ENCODE measurements at places on chromosomes 11 and 22. TPM values are rescaled to one million over a fixed set of nuclear protein-coding genes. Genes with fewer than 3 reads are reported as not detected.

GRCh38 chr11:115126515-115127208 is 377.6 kb downstream of the CADM1 start:
- DNase-seq: no peak
- no peak overlapping the region for H3K4me3 ChIP-seq
- no peaks in the 10 kb centered on the region for H3K36me3 ChIP-seq
- H3K4me1 ChIP-seq: no peaks in the 10 kb centered on the region
- H3K27me3 ChIP-seq: no peaks in the 10 kb centered on the region
- H3K27ac ChIP-seq: no peak overlapping the region

DNA sequence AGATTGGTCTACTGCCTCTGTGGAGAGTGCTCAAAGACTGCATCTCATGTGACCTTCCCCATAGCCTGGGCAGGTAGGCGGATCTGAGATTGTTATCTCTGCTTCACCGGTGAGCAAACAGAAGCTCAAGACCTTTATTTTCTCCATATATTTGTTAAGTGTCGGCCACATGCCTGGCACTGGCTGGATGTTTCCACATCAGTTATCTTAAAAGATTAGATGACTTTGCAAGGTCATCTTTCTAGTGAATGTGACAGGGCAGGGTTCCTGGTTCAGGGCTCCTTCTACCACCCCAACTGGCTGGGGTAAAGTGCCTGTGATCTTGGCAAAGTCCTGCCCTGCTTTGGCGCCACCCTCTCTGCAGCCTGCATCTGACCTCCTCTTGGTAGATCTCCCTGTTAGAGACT is 125.0 kb downstream of the CCDC81 start:
- no peaks in the 10 kb centered on the region for H3K36me3 ChIP-seq
- no peaks in the 10 kb centered on the region for H3K27me3 ChIP-seq
- H3K4me1 ChIP-seq: peaks cover 17% of the 10 kb centered on the region
- H3K27ac ChIP-seq: no peak overlapping the region
- DNase-seq: peak; percentile 27

GRCh38 chr11:44893846-44894617 is 56.7 kb downstream of the TP53I11 start:
- H3K27ac ChIP-seq: no peak overlapping the region
- no peaks in the 10 kb centered on the region for H3K4me1 ChIP-seq
- no peaks in the 10 kb centered on the region for H3K27me3 ChIP-seq
- H3K4me3 ChIP-seq: no peak overlapping the region

- no peak for DNase-seq
- H3K36me3 ChIP-seq: no peaks in the 10 kb centered on the region
- no peak overlapping the region for H3K27ac ChIP-seq
- no peaks in the 10 kb centered on the region for H3K27me3 ChIP-seq
Observed at GRCh38 chr22:46187862-46188261, 37.5 kb downstream of the PPARA start.

DNA sequence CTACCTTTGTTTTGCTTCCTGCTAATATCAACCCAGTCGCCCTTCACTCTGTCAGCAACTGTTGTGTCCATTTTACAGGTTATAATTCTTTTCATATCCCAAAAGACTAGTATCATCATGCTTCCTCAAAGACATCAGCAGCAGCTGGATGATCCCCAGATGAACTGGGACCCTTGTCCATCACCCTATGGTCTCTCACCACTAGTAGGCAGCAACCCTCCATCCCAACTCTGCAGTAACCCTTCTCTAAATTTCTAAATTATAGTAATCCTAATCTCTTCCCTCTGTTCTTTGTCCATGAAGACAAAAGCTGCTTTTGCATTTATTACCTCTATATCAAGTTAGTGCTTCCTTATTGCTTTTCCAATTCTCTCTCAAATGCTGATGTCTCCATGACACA is 1025.8 kb downstream of the FAM181B start:
- H3K36me3 ChIP-seq: no peaks in the 10 kb centered on the region
- H3K4me3 ChIP-seq: no peak overlapping the region
- no peak for DNase-seq
- no peak overlapping the region for H3K27ac ChIP-seq

GRCh38 chr11:124442442-124442841 is 3.1 kb downstream of the OR8B8 start:
- no peaks in the 10 kb centered on the region for H3K4me1 ChIP-seq
- H3K36me3 ChIP-seq: no peaks in the 10 kb centered on the region
- no peak overlapping the region for H3K4me3 ChIP-seq
- no peak for DNase-seq
- H3K27ac ChIP-seq: no peak overlapping the region

Gene TMEM86A
- total RNA-seq: 4.7 TPM

Gene SLC22A12
- total RNA-seq: not detected

DNA sequence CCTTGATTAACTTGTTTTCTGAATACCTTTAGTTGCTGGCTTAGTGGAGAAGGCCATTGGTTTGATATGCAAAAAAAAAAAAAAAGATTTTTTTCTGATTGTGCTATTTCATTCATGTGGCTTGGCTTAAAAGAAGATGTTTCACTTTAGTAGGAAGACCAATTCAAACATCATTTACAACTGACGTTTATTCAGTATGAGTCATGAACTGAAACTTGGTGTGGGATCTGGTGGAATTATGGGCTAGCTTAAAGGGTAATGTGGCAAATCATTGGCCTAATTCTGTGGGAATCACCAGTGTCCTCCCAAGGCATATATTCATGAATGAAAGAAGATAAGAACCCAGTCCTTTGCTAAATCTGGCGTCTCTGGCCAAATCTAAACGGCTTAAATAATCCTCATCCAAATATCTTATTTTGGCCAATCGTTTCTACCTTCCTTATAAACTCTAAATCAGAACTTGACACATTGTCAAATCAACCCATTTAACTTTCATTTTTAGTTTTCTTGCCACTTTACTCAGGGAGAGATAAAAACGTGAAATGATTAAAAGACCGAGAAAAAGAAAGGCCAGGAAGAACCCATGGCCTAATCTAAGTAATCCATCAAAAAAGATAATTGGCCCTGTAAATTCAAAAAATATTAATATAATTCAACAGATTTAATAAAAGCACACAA is 77.0 kb downstream of the DDIAS start:
- DNase-seq: no peak
- peaks cover 2% of the 10 kb centered on the region for H3K36me3 ChIP-seq
- no peak overlapping the region for H3K27ac ChIP-seq
- no peak overlapping the region for H3K4me3 ChIP-seq

GRCh38 chr11:101264306-101264705 is 134.7 kb upstream of the PGR start:
- H3K4me3 ChIP-seq: no peak overlapping the region
- no peaks in the 10 kb centered on the region for H3K27me3 ChIP-seq
- H3K27ac ChIP-seq: no peak overlapping the region
- no peaks in the 10 kb centered on the region for H3K36me3 ChIP-seq
- no peak for DNase-seq

DNA sequence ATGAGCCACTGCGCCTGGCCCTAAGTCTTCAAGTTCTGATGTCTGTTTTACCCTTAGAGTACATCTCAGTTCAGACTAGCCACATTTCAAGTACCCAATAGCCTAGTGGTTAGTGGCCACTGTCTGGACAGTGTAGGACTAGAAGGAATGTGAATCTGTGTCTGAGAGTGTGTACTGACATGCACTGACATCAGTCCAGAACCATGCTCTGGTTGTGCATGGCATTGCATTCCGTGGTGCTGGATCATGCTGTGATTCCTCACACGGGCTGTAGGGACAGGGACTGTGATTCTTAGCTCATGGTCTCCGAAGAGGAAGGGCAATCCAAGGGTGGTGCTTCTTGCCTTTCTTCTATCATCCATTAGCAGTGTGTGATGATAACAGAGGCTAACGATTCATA is 41.1 kb downstream of the AMOTL1 start:
- H3K27me3 ChIP-seq: no peaks in the 10 kb centered on the region
- H3K36me3 ChIP-seq: no peaks in the 10 kb centered on the region
- no peak overlapping the region for H3K27ac ChIP-seq
- H3K4me3 ChIP-seq: no peak overlapping the region
- peaks cover 15% of the 10 kb centered on the region for H3K4me1 ChIP-seq
- no peak for DNase-seq

Gene RANBP1
- 69.3 TPM for total RNA-seq

GRCh38 chr11:108069947-108070346 is 51.4 kb upstream of the ACAT1 start:
- no peak overlapping the region for H3K4me3 ChIP-seq
- H3K4me1 ChIP-seq: no peaks in the 10 kb centered on the region
- no peak overlapping the region for H3K27ac ChIP-seq

DNA sequence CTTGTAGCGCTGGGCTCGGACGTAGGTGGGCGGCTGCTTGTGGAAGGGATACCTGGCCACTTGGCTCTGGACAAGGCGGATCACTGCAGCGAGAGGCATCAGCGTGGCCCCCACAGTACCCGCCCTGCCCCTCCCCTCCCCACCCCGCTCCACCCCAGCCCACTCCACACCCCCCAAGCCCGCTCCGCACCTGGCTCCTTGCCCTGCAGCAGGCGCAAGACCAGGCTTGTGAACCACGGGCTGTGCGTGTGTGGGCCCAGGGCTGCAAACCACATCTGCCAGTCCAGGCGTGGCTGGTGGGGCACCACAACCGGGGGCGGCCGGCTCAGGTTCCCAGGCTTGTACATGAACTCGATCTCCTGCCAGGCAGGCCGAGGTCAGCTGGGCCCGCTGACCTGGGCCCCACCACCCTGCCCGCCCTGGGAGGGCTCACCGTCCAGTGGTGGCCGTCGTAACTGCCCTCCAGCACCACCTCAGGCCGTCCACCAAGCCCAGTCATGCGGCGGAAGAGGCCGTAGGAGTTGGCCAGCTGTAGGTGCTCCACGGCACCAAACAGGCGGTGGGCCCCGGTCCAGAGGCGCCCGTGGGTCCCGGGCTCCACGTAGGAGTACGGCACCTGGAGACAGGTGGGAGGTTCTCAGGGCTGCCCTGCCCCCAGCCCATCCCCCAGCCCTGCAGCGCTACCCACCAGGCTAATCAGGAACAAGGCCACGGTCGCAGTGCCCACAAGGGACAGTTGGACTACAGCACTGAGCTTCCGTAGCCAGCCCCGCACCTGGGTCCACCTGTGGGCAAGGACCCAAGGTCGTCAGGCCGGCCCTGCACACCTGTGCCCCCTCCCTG is 2.9 kb downstream of the LMF2 start:
- no peaks in the 10 kb centered on the region for H3K27me3 ChIP-seq
- H3K27ac ChIP-seq: peak overlapping the region; percentile 80
- peaks cover 2% of the 10 kb centered on the region for H3K36me3 ChIP-seq
- no peak overlapping the region for H3K4me3 ChIP-seq
- DNase-seq: peak; percentile 83

GRCh38 chr11:83151274-83151977 is 5.5 kb upstream of the PCF11 start:
- no peak for DNase-seq
- H3K27me3 ChIP-seq: no peaks in the 10 kb centered on the region
- H3K27ac ChIP-seq: no peak overlapping the region
- H3K4me3 ChIP-seq: no peak overlapping the region
- H3K36me3 ChIP-seq: no peaks in the 10 kb centered on the region
- peaks cover 5% of the 10 kb centered on the region for H3K4me1 ChIP-seq

- peak overlapping the region; percentile 62 for H3K27ac ChIP-seq
- no peak overlapping the region for H3K4me3 ChIP-seq
- no peaks in the 10 kb centered on the region for H3K36me3 ChIP-seq
- H3K27me3 ChIP-seq: no peaks in the 10 kb centered on the region
- H3K4me1 ChIP-seq: peaks cover 18% of the 10 kb centered on the region
- no peak for DNase-seq
Observed at GRCh38 chr11:19829109-19829837, 116.6 kb downstream of the NAV2 start.

DNA sequence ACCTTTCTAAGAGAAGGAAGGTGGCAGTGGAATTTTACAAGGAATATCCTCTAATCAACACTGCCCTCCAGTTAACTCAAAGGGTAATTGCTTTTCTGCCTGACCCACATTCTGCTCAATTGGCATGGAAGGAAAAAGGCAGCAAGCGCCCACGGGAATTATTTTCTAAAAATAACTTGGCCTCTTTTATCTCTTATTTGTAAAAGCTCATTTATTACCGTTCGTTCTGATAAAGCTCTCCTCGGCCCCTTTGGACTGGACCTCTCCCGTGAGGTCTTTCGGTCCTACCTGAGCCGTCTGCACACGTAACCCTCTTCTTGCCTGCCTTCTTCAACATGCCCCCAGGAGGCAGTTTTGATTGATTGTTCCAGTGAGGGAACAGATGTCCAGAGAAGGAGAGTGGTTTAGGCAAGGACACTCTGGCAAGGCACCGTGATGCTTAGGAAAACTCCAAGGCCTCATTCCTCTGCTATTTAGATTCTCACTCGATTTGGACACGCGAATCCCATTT is 53.2 kb upstream of the CRTAM start:
- DNase-seq: peak; percentile 10
- H3K27me3 ChIP-seq: no peaks in the 10 kb centered on the region
- H3K4me3 ChIP-seq: no peak overlapping the region
- H3K27ac ChIP-seq: no peak overlapping the region

DNA sequence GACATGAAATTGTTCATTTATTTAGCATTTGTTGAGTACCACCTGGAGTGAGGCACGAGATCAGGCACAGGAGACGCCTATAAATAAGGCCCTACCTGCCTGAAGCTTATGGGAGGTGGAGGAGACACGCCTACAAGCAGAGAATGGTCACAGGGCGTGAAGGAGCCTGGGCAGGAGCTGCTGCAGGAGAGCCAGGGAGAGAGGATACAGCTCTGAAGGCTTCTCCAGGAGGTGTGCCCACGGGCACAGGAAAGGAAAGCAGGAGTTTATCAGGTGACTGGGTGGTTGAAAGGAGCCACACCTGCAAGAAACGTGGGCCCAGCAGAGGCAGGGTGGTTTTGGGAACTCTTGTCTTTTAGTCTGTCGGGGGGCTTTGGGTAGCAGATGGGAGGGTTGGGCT is 70.3 kb downstream of the BMAL1 start:
- DNase-seq: no peak
- H3K4me3 ChIP-seq: no peak overlapping the region
- H3K36me3 ChIP-seq: peaks cover 4% of the 10 kb centered on the region
- no peak overlapping the region for H3K27ac ChIP-seq
- H3K27me3 ChIP-seq: no peaks in the 10 kb centered on the region

Gene ADAMTS15
- total RNA-seq: 0.52 TPM

GRCh38 chr11:127640561-127641451 is 640.2 kb upstream of the KIRREL3 start:
- no peak for DNase-seq
- H3K4me1 ChIP-seq: no peaks in the 10 kb centered on the region
- no peak overlapping the region for H3K27ac ChIP-seq
- H3K36me3 ChIP-seq: no peaks in the 10 kb centered on the region
